ENCODE measurements at places on chromosomes 11 and 22.

GRCh38 chr11:65129649-65130441, 4.5 kb downstream of the SYVN1 start:
- no peak for DNase-seq

- peak; percentile 22 for DNase-seq
Measured at GRCh38 chr11:69080257-69080995, 31.7 kb downstream of the TPCN2 start.

DNA sequence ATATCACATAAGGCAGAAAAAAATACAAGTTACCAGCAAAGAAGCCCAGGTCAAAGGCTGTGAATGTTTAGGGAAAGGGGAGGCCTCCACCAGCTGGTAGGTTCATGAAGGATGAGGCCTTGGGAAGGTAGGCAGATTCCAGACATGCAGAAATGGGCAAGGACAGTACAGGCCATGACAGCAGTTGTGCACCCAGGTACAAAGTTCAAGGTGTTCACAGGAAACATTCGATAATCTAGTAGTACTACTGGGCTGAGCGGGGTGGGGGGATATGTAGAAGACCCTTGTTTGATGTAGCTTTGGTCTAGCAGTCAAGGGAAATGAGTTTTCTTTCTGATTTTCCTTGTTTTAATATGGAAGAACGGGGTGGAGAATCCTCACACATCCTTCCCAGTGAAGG, 152.8 kb upstream of the RASSF10 start:
- no peak for DNase-seq

DNA sequence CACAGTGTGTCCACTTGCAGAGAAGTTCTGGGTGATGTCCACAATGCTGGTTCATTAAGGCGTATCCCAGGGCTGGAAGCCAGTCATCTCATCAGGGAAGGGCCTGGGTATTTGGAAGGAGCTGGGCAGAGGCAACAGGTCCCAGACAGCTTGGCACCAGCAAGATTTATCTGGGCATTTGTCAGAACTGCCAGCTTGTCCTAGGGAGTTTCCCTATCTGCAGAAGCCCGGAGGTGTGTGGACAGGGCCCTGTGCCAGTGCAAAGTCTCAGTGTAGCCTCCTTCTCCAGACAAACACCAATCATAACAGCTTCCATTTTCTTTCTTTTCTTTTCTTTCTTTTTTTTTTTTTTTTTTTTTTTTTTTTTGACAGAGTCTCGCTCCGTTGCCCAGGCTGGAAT, 125.3 kb upstream of the TIMP3 start:
- DNase-seq = no peak

DNA sequence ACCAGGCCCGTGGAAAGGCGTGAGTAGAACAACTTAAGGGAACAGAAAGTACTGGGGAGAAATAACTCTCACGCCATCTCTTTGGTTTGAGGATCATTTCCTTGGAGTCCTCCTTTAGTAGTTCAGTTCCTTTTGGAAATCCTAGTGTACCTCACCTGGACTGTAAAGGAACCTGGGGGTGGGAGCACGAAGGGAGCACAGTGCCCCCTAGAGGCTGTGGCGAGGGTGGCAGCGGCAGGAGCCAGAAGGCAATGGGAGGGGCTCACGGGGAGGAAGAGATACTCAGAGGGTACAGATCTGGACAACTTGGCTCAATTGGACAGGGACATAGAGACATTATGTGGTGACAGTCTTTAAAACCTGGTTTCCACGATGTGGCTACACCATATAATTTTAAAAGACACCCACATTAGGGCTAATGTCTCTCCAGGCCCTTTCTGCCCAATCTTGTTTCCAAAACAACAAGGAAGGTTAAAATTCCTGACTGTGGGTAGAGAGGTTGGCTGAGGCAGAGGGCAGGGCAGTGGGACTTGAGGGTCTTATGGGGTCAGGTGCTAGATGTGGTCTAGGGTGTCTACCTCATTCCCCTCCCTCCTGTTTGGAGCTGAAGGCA, 87.0 kb downstream of the CSNK2A3 start:
- DNase-seq = peak; percentile 58
